ENCODE measurements at places on chromosomes 16 and 17.

- DNase-seq, result no peak
Observed at GRCh38 chr17:61338000-61338798, 61.4 kb upstream of the TBX2 start.

- DNase-seq, result no peak
Observed at GRCh38 chr17:82872591-82873520, 33.0 kb upstream of the ZNF750 start.

DNA sequence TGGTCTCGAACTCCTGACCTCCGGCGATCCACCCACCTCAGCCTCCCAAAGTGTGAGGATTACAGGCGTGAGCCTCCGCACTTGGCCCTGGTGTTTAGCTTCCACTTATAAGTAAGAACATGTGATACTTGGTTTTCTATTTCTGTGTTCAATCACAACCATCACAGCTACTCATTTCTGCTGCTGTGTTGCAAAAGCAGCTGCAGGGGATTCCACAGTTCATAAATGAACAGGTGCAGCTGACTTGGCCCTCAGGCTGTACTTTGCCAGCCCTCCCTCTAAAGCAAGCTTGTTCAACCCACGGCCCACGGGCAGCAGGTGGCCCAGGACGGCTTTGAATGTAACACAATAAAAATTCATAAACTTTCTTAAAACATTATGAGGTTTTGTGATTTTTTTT, 79.2 kb downstream of the SLC39A11 start:
- no peak for DNase-seq

- no peak for DNase-seq
Observed at GRCh38 chr16:17461951-17462729, 8.6 kb downstream of the XYLT1 start.

GRCh38 chr17:9410301-9410700, 165.3 kb downstream of the STX8 start:
- no peak for DNase-seq

Data from putamen (tissue), 1 donor.